ENCODE measurements at places on chromosomes 7 and 10. TPM values are rescaled to one million over a fixed set of nuclear protein-coding genes. Genes with fewer than 3 reads are reported as not detected.
A peak's percentile ranks its signal among the peaks of the same experiment; 100 is the strongest.

DNA sequence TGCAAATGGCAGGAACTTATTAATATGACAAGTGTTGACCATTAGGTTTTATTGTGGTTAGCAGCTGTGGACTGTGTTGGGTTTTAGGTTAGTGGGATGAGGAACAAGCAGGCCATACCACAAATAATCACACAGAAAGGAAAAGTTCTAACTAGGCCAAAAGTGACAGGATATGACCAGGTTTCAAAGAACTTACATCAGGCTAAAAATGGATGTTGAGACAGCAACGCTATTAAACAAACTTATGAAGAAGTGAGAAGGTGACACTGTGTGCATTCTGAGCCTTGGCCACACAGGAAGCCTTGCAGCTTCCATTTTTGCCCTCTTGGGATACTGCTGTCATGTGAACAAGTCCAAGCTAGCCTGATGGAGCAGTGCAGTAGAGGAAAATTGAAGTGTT is 568.8 kb downstream of the HTR7 start:
- no peak for DNase-seq

- no peak for DNase-seq
These were observed 55.5 kb downstream of the KDM7A start for GRCh38 chr7:140121326-140121725.

DNA sequence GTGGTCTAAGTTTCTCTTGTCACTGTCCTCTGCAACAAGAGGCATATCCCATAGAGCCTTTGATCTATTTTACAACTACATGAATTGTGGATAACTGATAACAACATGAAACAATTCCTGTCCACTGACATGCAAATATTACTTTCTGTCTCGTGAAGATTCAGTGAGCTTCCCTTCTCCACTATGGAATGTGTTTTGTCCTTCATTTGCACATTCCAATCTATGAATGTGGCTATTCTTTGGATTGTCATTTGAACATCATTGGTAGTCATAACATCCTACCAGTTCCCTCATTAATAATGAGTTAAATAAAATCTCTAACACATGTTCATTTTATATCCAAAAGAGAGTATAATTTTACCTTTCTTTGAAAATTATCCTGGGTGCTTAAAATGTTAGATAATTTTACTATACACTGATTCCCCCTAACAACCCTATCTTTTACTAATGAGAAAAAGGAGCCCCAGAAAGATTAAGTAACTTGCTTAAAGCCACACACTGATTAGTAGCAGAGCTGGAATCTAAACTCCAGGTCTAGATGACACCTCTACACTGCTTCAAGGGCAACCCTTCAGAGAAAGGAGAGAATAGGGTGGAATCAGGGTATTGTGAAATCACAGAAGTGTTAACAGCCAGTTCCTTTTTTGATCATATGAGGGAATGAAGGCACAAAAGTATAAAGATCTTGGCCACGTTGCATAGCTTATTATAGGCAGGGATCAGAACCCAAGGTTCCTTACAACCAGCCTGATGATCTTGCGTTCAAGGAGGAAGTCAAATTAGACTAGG is 39.1 kb downstream of the PDE1C start:
- DNase-seq: no peak

DNA sequence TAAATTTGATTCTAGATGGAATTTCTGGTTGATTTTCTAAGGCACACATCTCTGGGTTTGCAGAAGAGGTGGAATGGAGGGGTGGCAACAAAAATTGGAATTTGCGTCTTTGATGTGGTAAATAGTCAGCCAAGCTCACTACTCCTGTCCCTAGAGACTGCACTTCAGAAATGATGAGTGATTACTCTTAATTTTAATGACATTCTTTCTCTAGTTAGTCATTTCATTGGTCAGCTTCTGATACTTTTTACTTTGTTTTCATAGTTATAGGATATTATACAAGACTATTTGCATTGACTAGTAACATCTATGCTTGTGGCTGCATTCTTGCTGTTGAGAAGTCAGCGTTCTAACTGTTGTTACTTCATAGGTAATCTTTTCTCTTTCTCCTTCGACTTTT is 658.3 kb downstream of the SUGCT start:
- DNase-seq: no peak

DNA sequence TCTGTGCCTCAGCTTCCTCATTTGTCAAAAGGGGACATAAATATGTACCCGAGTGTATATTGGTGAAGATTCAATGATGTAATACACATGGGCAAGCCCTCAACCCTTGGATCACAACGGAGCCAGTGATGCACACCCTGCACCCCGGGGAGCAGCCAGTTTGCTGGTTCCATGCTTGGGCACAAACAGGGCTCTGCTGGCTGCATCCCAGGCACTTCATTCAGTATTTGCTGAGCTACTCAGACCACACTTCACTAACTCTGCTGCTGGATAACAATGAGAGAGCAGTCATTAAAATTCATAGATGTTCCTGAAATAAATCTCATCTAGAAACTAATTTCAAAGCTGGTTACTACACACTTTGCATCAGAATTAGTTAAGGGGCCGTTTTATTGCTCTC is 72.0 kb downstream of the SCRN1 start:
- no peak for DNase-seq

GRCh38 chr7:42074076-42074475 is 162.9 kb downstream of the GLI3 start:
- DNase-seq: no peak

DNA sequence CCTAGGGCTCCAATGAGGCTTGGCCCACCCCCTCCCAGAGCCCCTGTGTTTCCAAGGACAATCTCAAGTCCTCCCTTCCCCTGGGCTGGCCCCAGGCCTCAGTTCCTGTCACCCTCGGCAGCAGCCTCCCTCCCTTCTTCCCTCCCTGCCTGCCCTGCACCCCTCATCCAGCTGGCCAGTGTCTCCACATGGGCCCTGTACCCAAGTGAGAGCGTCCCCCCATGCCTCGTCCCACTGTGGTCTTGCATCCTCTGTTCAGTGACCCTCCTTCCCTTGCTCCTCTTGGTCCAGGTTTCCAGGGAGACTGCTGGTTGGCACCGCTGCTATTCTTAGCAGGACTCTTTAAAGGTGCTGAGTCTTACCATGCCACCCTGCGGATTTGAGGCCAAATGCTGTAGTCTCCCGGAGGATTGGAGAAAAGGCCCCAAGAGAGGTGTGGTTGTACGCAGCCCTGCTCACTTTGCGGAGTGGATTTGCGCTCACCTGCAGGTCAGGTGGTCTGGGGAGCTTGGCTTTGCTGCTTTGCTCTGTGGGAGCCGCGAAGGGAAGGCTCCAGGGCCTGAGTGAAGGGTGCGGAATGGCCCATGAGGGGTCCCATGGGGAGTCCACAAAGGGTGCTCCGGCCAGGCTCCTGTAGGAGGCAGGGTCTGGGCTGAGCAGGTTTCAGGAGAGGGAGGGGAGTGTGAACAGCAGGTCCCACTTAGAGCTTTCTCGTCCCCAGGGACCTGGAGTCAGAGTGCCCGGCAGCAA is 519.2 kb downstream of the TCERG1L start:
- no peak for DNase-seq

DNA sequence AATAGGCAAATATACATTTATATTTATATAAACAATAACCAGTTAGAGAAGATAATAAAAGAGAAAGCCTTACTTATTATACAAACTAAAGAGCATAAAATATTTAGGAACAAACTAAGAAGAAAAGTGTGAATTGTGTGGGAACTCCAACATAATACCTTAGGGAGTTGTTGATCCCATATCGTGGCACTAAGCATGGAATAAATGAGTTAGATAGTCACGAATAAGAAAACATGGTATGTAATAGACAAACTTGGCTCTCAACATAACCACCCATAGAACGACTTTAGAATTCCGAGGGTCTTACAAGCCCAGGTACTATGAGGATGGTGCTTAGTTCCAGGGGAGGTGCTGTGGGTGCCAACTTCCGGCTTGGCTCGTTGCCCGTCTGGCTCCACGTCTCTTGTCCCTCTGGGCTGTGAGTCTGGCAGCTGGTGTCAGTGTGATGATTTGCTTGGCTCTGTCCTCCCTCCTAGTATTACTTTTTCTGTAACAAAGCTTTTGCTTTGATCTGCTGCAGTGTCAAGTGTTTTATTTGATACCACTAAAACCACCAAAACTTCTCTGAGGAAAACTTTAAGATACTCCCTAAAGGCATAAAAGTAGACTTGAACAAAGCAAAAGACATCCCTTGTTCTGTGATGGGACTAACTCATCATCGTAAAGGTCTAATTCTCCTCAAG is 9.5 kb upstream of the RBM20 start:
- DNase-seq: no peak

DNA sequence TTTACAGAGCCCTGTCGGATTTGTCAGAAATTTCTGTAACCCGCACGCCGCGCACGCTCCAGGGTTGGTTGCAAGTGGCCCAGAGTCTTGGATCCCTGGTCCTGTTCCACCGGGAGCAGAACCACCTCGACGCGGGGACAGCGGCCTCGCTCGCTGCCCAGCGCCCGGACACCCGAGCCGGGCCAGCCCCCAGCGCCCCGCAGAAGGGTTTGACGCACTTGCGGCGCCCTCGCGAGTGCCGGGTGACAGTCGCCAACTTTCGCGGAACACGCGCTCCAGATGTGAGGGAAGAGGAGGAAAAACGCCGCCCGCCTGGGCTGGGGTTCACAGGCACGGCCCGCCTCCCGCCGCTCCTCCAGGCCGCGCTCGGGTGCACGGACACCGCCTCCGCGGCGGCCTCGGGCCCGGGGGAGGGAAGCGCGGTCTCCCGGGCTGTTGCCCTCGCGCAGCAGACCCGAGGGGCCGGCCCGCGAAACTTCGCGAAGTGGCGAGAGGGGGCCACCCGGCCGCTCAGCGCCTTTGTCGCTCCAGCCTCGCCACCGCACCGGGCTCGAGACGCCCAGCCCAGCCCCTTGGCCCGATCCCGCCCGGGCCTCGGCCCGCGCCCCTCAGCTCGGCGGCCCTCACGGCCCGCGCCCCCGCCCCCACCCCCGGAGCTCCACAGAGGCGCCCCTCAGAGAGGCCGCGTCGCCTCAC is 514 bp downstream of the RNF216 start:
- DNase-seq: peak; percentile 60

- peak; percentile 37 for DNase-seq
These were observed 16.1 kb downstream of the OGDH start for GRCh38 chr7:44622342-44623151.

DNA sequence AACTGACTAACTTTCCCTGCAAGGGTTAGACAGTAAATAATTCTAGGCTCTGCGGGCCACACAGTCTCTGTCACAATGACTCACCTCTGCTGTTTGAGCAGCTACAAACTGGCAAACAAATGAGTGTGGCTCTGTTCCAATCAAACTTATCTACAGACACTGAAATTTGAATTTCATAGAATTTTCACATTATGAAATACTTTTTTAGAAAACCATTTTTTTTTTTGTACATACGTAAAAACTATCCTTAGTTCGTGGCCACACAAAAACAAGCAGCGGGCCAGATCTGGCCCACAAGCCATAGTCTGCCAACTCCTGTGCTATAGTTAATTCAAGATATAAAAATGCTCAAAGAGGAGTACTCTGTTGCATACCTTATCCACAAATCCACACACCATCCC is 32.6 kb downstream of the PIP4K2A start:
- peak; percentile 48 for DNase-seq

- DNase-seq: peak; percentile 44
These were observed 607.2 kb upstream of the MGMT start for GRCh38 chr10:128859738-128860386.

DNA sequence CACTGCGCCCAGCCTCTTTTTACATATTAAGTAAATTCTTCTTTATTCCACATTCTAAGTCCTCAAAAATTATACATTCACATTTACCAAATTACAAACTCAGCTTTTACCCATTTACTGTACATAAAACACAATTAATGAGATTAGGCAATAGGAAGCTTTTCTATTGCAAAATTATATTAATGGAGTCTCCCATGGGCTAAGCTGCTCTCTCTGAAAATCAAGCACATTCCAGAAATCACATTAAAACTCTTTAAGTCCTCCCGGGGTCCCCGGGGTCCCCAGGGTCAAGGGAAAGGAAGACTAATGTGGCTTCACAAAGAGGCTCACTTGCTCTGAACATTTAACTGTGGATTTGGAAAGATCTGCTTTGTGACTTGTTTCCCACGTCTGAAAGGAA is 127.4 kb upstream of the KMT2E start:
- no peak for DNase-seq

DNA sequence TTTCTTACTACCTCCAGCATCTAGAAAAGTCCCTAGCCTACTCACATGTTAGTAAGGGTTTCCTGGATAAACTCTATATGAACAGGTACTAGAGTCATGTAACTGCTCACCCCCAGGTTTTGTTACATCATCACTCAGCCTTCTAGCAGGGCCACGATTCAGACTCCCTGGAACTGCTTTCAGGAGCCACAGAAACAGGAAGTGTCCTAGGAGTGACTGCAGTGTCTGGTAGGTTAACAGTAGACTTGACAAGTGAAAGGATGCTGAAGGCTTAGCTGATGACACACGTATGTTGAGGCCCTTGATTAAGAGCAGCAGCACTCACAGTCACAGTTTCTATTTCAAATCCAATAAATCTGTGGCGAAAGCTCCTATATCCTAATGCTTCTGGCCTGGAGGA is 101.2 kb downstream of the DNMBP start:
- DNase-seq: no peak

- DNase-seq: no peak
These were observed 111.9 kb downstream of the ZMIZ1 start for GRCh38 chr10:79180414-79181221.

DNA sequence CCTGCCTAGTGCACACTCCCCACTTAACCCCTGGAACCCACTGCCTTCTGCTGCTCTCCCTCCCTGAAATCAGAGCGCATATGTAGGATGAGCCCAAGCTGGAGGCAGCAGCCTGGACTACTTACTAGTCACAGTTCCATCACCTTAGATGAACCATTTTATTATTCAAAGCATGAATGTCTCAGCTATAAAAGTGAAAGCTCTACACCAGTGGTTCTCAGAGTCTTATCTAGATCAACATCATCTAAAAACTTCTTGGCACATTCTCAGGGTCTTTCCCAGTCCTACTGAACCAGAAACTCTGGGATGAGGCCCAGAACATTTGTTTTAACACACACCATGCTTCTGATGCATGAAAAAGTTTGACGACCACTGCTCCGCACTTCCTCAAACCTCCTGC is 100.3 kb upstream of the ANK3 start:
- no peak for DNase-seq

NRAP gene
- not detected for total RNA-seq

DEPP1 gene
- 24.0 TPM for total RNA-seq

TRPV5 gene
- not detected for total RNA-seq

OR6B1 gene
- total RNA-seq: not detected

TMEM229A gene
- total RNA-seq: 0.17 TPM

ZNF485 gene
- total RNA-seq: 1.9 TPM
